Iris pigment epithelial cell (primary cell): ENCODE measurements at places on chromosomes 12 and 14.
A peak's percentile ranks its signal among the peaks of the same experiment; 100 is the strongest.

DNA sequence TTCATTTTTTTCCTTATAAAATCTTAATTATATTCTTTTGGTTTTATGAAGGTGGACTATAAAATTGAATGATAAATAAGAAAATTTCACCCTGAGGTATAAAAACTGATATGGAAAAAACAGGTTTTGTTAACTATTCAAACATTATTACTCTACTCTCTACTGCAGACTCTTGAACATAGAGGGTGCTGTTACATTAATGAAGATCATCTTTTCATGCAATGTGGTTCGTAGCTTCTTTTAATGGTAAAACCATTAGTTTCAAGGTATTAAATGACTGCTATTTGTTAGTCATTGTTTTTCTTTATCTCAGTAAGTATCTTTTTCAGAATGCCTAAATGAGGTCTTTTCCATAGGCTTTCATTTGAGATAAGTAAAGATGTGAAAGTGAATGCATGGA is 510.4 kb downstream of the SLC16A7 start:
- peak; percentile 37 for DNase-seq

DNA sequence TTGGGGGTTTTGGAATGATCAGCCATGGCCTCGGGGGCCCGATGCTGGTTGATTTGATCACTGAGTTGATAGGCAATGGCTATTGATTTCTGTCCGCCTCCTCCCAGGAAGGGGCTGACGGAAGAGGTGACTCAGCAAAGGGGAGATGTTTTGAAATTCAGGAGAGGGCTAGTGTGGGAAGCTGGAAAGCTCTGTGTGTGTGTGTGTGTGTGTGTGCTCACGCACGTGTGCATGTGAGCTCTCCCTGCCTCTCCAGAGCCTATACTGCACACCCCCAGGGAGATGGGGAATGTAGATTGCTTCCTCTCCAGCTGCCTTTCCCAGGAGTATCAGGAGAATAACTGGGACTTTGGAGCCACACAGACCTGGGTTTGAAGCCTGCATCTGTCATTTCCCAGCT is 184.9 kb upstream of the MYL2 start:
- DNase-seq = no peak

DNA sequence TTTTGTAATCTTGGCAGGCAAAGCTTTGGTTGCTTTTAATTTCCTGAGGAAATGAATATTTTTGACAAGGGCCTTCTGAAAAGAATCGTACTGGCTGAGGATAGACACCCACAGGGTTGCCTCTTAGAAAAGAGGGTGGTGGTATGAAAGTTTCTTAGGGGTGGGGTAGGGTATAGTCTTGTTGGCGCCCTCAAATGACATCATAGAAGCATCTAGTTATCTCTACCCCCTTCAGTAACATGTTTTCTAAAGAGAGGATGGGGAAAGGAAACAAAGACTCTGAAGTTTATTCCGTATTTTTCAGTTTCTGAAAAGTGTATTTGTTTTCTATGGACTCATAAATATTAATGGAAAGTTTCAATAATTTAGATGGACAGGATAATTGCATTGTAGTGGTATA is 13.7 kb downstream of the PRKCH start:
- DNase-seq = no peak

DNA sequence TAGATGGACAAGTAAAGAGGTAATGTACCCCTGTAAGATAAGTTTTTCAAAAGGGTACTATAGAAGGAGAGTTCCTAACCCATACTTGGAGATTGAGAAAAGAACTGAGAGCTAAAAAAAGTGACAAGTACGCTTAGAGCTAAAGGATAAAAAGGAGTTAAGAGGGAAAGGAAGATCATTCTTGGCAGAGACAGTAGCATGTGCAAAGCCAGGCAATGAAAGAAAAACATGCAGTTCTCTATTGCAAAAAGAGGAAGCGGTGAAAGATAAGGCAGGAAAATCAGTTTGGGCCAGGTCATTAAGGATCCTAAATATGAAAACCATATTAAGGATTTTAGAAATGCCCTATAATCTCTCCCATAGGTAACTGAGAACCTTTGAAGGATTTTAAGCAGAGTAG is 500.4 kb upstream of the GARIN6 start:
- DNase-seq = no peak
